Cortex of kidney (tissue), 1 donor: ENCODE measurements at places on chromosomes 7 and 10.

GRCh38 chr10:109977382-109977806 lies 30.4 kb upstream of the ADD3 start:
- no peak for DNase-seq

GRCh38 chr7:51316666-51317581 lies at the start of gene COBL:
Gene COBL (minus strand): TSS chr7:51316809. CDS start chr7:51316633, 176 bp downstream.
- DNase-seq: no peak

DNA sequence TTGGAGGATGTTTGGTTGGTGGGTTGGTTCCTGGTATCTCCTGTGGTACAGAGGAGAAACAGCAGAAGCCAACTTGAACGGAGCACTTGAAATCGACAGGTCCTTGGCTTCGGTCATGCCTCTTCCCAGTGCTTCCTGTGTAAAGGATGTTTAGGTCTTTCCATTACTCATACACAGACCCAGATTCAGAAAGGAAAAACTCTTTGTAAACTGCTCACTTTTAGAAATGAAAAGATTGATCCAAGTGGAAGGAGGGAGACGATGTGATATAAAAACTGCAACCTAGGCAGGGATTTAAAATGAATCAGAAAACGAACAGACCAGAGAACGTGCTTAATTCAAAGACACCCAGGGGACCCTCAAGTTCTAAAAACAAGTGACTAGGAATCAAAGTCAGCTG lies 338.4 kb downstream of the GALNT17 start:
- DNase-seq: no peak

DNA sequence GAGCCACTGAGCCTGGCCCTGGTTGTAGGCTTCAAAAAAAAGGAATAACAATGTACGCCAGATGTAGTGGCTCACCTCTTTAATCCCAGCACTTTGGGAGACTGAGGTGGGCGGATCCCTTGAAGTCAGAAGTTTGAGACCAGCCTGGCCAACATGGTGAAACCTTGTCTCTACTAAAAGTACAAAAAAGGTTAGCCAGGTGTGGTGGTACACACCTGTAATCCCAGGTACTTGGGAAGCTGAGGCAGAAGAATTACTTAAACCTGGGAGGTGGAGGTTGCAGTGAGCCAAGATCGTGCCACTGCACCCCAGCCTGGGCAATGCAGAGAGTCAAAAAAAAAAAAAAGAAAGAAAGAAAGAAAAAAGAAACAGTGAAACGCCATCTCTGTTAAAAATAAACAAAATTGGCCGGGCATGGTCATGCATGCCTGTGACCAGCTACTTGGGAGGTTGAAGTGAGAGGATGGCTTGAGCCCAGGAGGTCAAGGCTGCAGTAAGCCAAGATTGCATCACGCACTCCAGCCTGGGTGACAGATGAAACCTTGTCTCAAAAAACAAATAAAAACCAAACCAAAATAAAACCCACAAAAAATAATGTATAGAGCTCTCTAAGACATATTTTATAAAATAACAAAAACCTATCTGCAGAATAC lies 4.7 kb upstream of the KLHDC10 start:
- no peak for DNase-seq

GRCh38 chr10:48252354-48252650 lies 22.2 kb downstream of the FRMPD2 start:
- DNase-seq: no peak

- DNase-seq: no peak
Measured at GRCh38 chr7:116929914-116930913, 23.1 kb upstream of the ST7 start.
